ENCODE measurements at places on chromosomes 2 and 18.

DNA sequence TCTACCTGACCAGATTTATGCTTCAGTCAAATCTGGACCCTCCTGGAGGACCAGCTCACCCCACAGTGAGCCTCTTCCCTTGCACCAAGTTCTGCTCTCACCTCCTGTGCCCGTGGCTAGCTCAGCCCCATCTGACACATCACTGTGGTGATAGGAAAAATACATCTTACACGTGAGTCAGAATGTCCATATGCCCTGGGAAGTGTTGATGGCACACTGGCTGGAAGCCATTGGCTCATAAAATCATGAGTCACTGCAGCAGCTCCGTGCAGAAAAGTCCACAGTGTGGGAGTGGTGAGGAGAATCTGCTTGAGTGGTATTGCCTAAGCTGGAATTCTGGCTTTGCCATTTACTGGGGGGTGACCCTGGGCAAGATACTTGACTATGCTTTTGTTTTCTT is 42.6 kb upstream of the RAPGEF4 start:
- no peak for DNase-seq

GRCh38 chr2:196131949-196132925 is 39.1 kb downstream of the STK17B start:
- DNase-seq: no peak

DNA sequence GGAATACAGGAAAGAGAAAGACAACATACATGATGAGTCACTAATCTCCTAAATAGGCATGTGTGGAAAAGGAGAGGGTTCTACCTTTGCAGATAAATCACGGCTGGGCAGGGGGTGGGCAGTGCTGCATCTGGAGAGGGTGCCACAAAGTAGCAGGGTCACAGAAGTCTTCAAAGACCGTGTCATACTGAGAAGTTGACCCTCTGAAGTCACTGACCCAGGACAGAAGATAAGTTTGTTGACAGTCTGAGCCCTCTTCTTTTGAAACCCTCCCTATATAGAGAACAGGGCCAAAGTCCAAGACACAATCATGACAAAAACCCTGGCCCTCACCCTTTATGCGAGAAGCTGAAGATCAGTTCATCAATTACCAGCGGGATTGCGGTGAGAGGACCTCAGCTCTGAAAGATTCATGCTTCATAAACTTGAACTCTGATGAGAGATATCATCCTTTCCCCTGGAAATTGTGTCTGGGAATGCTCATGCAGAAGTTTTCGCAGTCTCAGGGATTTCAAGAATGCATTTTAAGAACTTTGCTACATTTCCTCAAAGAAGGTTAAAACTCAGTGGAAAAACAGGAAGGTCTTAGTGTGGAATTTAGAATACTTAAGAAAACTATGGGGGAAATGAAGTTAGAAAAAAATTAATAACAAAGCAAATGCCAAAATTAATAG is 129.5 kb downstream of the FAM124B start:
- no peak for DNase-seq

- DNase-seq: no peak
Measured at GRCh38 chr2:127355407-127356008, 32.3 kb downstream of the MAP3K2 start.

DNA sequence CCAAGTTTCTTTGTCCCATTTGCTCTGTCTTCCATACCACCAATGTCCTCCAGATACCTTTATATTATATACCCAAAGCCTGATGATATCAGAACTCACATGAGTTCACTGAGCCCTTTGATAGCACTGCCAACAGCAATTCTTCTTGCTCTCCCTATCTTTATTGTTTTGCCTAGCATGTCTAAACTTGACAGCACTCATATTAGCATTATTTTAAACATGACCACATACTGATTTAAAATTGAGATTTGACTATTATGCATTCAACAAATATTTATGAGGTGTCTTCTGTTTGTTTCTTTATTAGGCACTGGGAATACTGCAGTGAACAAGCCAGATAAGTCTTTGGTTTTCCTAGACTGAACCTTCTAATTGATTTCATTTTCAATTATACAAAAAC is 587.3 kb upstream of the GCFC2 start:
- no peak for DNase-seq

- no peak for DNase-seq
Measured at GRCh38 chr2:127373362-127374083, 14.3 kb downstream of the MAP3K2 start.

- no peak for DNase-seq
Measured at GRCh38 chr2:110869472-110870446, 137.4 kb downstream of the ACOXL start.

DNA sequence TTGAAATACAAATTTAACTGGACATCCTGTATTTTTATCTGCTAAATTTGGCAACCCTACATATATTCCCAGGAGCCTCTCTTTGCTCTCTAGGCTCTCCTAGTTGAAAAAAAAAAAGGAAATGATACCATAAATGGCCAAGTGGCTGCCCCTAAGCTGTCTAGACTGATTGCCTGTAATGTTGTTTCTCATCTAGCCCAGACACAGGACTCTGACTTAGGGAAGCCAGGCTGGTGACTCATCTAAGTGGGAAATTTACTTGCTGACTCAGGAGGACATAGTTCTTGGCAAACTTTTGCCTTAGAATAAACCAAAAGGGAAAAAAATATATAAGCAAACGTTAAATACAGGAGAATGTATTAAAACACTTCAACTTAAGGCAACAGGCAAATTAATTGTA is 14.6 kb upstream of the ITGAV start:
- no peak for DNase-seq
